Dermis blood vessel endothelial cell (primary cell): ENCODE measurements at places on chromosomes 16 and 17. TPM values are rescaled to one million over a fixed set of nuclear protein-coding genes. Genes with fewer than 3 reads are reported as not detected.

GRCh38 chr17:37543637-37544052 is 54.0 kb downstream of the DUSP14 start:
- no peak for DNase-seq

DNA sequence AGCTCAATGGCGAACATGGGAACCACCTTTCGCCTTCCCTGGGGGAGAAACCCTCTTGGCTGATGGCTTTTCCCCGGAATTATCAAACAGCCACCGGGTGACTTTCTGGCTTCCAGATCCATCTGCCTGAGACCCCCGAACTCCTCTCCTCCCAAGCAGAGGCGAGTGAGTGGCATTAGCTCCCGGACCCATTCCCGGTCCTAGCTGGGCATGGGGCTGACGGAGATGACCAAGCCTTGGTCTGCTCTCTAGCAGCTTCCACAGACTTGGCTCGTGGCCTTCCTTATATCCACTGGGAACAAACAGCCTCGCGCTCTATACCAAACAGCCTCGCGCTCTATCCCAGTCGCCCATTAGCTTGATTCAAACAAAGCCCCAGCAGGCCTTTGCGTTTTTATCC is 62.4 kb downstream of the CCDC182 start:
- DNase-seq: no peak

DNA sequence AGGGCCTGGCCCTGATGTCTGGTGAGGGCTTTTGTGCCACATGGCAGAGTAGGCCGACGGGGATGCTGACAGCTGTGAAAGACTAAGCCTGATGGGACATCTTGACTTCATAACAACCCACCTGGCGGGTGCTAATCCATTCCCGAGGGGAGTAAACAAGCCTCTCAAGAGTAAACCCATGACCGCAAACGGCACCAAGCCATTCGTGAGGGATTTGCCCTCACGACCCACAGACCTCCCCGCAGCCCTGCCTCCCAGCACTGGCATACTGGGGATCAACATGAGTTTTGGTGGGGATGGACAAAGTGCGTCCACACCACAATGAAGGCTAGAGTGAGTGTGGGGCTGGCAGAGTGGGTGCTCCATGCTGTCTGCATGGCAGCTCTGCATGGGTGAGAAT is 11.7 kb downstream of the RNF213 start:
- no peak for DNase-seq

DNA sequence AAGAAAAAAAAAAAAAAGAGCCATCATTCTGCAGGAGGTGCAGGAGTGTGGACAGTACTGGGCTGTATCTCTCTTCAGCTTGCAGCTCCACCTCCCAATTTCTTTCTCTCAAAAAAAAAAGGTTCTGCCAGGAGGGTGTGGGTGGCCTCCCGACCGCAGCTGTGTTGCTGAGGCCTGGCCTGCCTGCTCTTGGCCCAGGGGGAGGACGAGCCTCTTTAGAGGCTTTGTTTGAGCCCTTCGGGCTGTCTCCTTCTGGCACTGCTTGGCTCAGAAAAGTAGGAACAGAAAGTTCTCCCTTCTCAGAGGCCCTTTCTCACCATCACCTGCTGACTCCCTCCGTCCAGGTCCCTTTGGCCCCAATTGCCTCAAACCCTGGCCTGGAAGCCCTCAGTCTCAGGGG is 22.2 kb upstream of the C17orf107 start:
- DNase-seq: no peak

- DNase-seq: no peak
These were observed 109.3 kb upstream of the METRNL start for GRCh38 chr17:82970067-82970466.

P4HB gene
- total RNA-seq: 1,052 and 1,490 TPM in 2 replicates

GRCh38 chr17:31916491-31917064 is 15.1 kb upstream of the UTP6 start:
- no peak for DNase-seq

KRT27 gene
- total RNA-seq: not detected in 2 replicates

DNA sequence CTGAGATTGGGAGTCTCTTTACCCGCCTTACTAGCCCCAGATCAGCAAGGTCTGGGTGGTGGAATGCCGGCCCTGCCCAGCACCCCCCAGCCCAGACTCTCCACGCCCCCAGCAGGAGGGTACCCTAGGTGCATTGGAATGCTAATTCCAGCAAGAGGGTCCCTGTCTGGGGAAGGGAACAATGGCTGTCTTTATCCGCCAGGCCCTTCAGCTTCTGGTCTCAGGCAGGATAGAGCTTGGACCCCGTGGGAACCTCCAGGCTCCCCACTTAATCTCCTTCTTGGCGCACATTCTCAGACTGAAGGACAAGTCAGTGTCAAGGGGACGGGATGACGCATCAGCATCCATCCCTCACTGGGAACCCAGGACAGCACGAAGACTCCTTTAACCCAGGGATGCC is 85.1 kb downstream of the LITAF start:
- DNase-seq: no peak

GRCh38 chr16:69166221-69166833 is 20.6 kb upstream of the SNTB2 start:
- peak; percentile 57 for DNase-seq

DNA sequence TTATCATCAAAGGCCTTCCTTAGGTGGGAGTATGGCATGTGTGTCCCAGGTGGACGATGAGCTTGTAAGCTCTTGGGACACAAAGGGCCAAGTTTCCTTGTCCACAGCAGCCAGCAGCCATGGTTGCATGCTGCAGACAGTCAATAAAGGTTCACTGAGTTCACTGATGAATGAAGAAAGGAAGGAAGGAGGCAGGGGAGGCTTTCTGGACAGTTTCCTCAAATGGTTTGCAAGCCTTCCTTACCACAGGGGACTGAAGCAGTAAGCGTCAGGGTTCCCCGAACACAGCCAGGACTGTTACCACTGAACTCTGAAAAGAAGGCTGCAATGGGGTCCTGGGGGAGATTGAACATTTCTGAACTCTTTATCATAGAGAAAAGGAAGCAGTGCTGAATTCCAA is 111.1 kb downstream of the GAS7 start:
- no peak for DNase-seq

PRR29 gene
- total RNA-seq: 0.42 and 0.85 TPM in 2 replicates

DNA sequence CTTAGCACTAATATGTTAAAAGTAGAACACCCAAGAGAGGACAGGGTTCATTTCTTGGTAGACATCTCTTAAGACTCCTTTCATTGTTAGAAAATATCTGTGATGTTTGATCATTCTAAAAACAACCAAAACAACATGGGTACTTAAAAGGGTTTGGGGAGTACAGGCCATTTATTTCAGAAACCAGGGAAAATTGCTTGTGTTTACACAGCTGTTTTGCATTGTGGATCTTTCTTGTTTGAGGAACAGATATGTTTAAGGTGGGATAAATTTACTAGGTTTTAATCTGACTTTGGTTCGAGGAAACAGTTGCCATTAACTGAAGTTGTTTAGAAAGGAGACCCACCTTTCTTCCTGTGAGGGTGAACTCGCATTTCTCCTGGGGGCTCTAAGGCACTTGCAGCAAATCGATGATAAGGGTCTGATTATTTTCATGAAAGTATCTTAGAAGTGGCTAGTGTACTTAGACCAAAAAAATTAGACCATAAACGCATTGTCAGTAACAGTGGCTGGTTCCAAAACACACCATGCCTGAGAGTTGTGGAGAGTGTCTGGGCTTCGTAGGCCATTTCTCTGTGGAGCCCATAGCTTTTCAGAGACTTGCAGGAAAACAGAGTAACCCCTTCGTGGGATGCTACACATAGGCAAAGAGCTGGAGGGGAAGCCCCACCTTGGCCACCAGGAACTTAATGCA is 17.6 kb downstream of the CLUAP1 start:
- no peak for DNase-seq

CA4 gene
- total RNA-seq: 3.2 and 4.0 TPM in 2 replicates

GRCh38 chr17:48055531-48056245 is 7.5 kb downstream of the NFE2L1 start:
- DNase-seq: no peak

SULT1A4 gene
- 18.1 and 18.4 TPM in 2 replicates for total RNA-seq

DNA sequence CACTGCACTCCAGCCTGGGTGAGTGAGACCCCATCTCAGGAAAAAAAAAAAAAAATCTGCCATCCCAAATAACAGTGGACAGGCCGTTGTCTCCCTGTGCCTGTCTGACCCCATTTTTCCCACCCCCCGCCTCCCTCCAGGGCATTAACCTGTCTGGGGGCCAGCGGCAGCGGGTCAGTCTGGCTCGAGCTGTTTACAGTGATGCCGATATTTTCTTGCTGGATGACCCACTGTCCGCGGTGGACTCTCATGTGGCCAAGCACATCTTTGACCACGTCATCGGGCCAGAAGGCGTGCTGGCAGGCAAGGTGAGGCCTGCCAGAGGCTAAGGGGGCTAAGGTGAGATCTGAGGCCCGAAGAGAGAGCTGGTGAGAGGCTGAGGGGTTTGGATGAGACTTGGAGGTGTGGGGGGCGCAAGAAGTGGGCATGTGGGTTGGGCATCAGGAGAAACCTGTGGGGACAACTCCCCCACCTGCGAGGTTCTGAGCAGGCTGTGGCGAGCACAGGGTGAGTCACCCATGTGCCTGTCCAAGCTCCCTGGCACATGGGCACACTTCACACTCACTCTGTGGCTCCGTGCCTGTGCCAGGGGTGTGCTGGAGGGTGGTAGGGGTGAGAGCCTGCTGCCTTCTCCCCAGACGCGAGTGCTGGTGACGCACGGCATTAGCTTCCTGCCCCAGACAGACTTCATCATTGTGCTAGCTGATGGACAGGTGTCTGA is 34.7 kb downstream of the ANKRD40 start:
- no peak for DNase-seq

DNA sequence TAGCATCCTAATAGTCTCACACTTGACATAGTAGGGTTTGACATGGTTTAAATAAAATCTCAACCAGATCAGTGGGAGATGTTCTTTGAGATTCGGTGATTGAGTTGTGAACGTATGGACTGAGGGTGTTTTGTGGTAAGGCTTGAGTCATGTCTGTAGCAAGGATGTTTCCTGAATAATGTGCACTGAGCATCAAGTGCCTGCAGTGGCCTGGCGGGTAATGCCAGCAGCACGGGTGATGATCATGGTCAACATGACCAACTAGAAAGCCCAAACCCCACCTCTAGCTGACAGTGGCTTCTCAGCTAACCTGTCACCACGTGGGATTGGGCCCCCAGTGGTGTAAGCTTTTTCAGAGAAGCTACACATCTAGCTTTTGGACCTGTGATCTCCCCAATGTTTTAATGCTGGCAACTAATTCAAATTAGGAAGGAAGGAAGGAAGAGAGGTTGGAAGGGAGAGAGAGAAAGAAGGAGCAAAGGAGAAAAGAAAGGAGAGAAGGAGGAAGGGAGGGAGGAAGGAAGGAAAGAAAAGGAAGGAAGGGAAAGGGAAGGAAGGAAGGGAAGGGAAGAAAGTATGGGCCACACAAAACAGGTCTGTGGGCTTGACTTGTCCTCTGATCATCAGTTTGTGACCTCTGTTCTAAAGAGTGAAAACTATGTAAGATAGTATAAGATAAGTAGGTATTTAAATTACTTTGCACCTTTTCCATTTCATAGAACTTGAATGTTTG is 55.4 kb downstream of the WWOX start:
- DNase-seq: no peak

DNA sequence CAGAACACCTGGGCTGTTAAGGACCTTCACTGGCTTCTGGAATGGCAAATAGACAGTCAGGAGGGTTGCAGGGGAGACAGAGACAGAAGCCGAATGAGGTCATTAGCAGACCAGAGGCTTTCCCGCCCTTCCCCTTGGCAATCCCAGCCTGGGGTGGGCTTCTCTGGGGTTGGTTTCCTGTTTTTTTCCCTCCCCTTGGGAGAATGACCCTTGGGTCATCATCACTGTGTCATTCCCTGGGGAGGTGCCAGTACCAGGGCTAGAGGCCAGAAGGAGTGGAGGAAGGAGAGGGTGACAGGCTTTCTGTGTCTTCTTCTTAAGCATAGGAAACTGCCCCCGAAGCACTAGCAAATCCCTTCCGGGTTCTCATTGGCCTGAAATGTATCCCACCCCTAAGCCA is 42.9 kb upstream of the IL21R start:
- no peak for DNase-seq

DNA sequence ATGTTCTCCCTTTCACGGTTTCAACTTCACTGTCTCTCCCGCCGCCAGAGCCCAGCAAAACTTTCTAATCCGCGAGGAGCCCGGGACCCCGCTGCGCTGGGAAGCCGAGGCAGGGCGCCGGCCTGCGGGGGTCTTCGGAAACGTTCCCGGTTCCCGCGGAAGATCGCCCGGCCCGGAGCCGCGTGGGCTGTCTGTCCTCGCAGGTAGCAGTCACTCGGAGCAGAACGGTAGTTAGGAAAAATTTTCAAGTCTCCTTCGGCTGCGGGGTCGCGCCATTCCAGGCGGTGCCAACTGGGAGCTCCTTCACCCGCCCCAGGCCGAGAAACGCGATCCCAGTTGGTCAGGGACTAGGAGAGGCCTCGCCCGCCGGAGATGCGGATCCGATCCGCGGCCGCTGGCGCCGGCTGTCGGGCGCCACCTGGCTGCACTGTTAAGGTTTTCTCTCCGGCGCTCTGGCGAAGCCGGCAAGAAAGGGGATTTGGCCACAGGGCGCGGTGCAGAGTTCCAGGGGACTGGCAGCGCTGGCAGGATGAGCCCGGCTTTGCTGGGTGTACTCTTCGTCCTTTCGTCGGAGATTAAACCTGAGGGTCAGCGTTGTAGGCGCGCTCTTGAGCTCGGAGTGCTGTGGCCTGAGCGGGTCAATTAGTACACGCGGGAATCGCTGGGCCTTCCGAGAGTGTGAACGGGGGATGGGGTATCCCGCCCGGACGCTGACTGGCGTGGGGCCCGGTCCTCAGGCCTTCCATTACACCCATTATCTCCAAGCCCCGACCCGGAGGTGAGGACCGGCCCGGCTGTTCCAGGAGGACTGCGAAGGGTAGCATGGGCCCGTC is 135.4 kb downstream of the KCNJ12 start:
- peak; percentile 88 for DNase-seq

HID1 gene
- 53.8 and 65.1 TPM in 2 replicates for total RNA-seq

TEKT5 gene
- not detected in 2 replicates for total RNA-seq

CD300LB gene
- total RNA-seq: not detected in 2 replicates
